ENCODE measurements at places on chromosomes 3 and 15.

DNA sequence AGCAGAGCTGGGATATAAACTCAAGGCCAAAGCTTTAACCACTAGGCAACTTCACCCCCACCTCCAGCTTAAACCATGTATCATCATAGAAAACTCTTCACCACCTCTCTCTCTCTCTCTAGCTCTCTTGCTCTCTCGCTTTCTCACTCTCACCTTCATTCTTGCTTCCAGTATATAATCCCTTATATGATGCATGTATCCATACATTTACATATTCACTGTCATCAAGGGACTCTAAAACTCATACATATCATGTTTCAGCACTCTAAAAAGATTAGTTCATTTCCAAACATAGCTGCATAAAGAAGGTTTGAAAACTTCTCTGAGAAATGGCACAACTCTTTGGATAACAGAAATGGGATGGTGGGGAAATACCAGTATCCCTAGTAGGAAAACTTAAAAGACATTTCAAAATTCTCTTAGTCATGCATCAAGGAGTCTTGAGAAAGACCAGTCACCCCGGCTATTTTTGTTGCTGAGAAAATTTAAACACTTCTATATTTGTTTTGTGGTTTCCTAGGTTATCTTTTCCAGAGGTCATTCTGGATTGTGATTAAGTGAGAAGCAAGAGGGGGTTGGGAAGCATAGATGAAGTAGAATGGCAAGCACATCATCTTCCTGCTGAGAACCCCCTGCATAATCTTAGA lies 447.8 kb upstream of the THBS1 start:
- no peak for DNase-seq

DNA sequence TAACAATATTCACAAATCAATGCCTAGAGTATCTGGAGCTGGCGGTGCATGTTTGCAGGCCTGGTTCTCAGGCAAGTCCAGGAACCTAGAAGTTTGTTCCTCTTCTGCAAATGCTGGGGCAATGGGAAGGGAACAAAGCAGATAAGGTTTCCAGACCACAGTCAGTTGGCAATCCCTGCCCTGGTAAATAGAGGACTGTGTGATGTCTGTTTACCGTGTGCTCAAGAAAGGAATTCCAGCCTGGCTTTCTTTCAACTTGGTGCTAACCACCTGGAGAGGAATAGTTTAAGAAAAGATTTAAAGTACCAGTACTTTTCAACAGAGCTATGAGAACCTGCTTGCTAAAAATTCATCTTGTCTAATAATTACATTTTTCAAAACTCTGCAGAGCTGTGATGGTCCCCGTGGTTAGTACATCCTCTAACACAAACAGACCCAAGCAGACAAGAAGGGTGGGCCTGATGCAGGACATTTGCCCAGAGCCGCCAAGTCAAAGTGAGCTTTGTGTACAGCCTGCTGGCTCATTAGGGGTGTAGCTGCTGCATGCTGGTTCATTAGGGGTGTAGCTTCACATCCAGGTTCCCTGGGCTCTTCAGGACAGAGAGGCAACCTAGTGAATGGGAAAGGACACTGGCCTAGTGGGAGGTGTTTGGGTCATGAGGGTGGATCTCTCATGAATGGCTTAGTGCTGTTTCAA lies 220.5 kb downstream of the SQOR start:
- no peak for DNase-seq

- DNase-seq: no peak
These were observed 74.4 kb downstream of the ZIC1 start for GRCh38 chr3:147483578-147483977.

- no peak for DNase-seq
These were observed 151.4 kb downstream of the CHDH start for GRCh38 chr3:53694666-53695323.

DNA sequence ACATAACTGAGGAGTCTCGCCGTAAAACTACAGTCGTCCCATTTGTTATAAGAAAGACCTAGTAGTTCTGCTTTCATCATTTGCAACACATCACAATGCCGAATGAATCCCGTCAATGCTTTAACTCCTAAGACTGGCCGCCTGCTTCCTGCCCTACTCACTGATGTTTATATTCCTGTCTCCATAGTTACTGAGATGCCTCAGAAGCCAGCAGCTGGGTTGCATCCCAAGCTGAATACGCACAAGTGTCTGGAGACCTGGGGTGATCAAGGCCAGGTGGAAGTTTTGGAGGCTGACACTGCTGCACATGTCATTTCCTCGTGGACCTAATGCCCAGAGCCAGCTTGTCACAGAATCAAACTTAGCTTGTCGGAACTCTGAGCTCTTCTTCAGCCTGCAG lies 95.2 kb upstream of the UBE2E1 start:
- DNase-seq: no peak

- DNase-seq: no peak
These were observed 377.7 kb downstream of the IL20RB start for GRCh38 chr3:137335478-137335877.
